ENCODE measurements at places on chromosomes 1 and 21. TPM values are rescaled to one million over a fixed set of nuclear protein-coding genes. Genes with fewer than 3 reads are reported as not detected.

The TNFRSF4 gene
- total RNA-seq: 2.0 TPM

The NBPF20 gene
- total RNA-seq: 1.5 TPM

The MYOG gene
- total RNA-seq: not detected

The TIE1 gene
- 478 TPM for total RNA-seq

All from mammary microvascular endothelial cell (primary cell).